ENCODE measurements at places on chromosomes 12 and 14. TPM values are rescaled to one million over a fixed set of nuclear protein-coding genes. Genes with fewer than 3 reads are reported as not detected.

DNA sequence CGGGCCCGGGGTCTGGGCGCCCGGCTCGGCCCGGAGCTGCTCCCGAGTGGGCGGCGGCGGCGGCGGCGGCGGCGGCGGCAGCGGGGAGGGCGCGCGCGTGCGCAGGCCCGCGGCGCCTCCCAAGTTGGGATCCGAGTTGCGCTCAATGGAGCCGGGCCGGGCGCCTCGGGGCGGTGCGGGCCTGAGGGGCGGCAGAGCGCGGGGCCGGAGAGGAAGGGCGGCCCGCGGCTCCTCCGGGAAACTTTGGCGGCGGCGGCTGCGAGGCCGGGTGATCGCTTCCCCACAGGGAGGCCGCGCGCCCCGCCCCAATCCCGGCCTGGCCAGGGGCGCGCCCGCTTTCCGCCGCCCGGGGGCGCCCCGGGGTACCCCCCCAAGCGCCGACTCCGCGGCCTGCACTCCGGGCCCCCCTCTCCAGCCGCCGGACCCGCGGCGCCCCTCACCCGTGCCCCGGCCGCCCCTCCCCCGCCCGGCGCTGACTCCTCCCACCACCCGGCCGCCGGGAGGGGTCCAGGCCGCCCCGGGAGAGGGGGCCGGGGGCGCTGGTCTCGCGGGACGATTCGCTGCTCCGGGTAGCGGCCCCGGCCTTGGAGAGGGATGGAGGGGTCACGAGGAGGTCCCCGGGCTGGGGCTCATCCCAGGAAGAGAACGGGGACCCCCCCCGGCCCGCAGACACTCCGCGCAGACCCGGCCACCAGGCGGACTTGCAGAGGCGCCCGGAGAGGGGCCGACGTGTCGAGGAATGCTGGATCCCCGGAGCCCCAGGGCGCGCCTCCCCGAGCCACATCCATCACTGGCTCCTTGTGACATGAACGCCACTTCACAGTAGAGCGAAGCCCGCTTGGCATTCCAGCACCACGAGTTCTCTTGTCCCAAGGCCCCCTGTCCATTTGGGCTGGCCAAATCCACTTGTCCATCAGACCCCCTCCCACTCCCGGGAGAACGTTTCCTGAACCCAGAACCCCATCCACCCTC lies at the start of gene RILPL1:
RILPL1 (minus strand) TSS at position 48 of the 972 bp plus-strand sequence. CDS start 237 bp downstream, outside the sequence.
- DNase-seq = peak; percentile 64

GRCh38 chr12:91213-91612 lies 24.6 kb downstream of the IQSEC3 start:
- DNase-seq = no peak

The OAS1 gene
- polyA plus RNA-seq = 6.6 TPM

DNA sequence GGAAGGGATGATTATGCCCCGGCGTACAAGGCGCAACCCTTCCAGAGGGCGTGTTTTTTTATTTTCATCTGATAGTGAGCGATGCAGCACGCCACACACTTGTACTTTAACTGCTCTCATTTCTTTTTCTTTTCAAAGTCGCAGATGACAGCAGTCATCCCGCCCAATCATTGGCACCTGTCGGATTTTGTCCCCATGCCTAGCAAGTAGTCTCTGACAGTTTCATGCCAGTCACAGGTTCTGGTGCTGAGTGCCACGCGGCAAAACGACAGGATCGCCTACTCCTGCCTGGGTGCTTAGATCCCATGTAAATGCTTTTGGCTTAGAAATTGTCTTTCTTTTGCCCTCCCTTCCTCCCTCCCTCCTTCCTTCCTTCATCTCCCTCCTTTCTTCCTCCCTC lies 117.7 kb downstream of the GLT1D1 start:
- DNase-seq = no peak

GRCh38 chr14:50003213-50004021 lies 110.5 kb downstream of the ARF6 start:
- DNase-seq = peak; percentile 96

- DNase-seq = peak; percentile 82
These were observed 67.4 kb downstream of the ACTN1 start for GRCh38 chr14:68911594-68912227.

GRCh38 chr12:125971981-125972380 lies 906.7 kb downstream of the AACS start:
- DNase-seq = no peak

- no peak for DNase-seq
These were observed 8.2 kb downstream of the TAS2R7 start for GRCh38 chr12:10794222-10794621.

GRCh38 chr14:64764641-64765520 lies 60.7 kb downstream of the PLEKHG3 start:
- peak; percentile 90 for DNase-seq

- no peak for DNase-seq
These were observed 15.2 kb downstream of the GUCY2C start for GRCh38 chr12:14681190-14681589.

The SLC5A8 gene
- not detected for polyA plus RNA-seq

DNA sequence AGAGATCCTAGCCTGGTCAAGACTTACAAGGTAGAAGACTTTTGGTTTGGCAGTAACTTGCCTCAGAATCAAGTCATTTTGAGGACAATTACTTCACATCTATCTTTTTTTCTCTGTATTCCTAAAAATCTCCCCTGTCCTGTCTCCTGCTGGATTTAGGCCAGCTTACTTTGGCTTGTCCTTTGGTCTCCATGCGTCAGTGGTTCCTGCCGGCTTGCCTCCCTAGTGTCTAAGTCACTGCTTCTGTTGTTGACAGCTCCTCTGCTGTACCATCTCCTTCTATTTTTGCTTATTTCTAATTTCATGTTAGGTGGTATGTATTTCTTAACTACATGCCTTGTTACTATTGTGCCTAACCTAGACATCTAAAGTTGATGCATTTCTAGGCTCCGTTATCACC lies 39.7 kb upstream of the FBLN5 start:
- DNase-seq = peak; percentile 61

The TTC9 gene
- 0.95 TPM for polyA plus RNA-seq

GRCh38 chr12:16018306-16018705 lies 107.2 kb downstream of the DERA start:
- DNase-seq = no peak

GRCh38 chr12:46404225-46404631 lies 31.7 kb upstream of the SLC38A2 start:
- DNase-seq = no peak

- DNase-seq = peak; percentile 52
These were observed 69.4 kb upstream of the PRIMA1 start for GRCh38 chr14:93857500-93858283.

GRCh38 chr12:68888243-68888642 lies 44.7 kb downstream of the CPM start:
- DNase-seq = no peak

DNA sequence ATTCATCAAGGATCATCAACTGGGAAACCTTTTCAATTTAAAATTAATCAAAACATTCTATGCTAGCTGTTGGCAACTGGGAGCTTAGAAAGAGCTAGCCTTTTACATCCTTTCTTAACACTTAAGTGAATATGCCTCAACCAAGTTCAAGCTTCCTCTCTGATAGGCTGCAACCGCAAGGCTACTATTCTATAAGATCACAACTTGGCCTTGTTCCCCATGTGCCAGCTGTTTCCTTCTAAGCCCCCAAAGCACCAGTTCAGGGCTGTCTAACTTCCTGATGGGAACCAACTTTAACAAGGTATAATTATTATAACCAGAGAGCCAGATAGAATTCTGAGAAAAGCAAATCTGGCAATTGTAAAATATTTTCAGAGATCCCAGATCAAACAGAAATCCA lies 37.0 kb downstream of the KCNC2 start:
- no peak for DNase-seq

- DNase-seq = no peak
These were observed 344.2 kb downstream of the ATP23 start for GRCh38 chr12:58285551-58285950.

The RNASE3 gene
- 0.14 TPM for polyA plus RNA-seq

DNA sequence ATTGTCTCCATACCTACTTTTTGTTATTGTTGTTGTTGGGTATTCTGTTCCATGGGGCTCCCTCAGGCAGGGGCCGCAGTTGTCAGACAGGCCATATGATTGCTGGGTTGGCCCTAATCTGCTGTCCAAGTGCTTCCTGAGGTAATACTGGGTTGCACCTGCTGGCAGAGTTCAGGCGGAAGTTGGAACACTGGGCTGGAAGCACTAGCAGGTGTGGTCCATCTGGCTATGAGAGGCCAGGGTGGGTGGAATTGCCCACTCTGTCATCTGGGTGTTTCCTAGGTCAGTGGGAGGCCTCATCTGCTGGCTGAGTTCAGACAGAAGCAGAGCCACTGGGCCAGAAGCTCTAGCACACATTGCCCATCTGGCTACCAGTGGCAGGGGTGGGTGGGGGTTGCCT lies 81.3 kb upstream of the NID2 start:
- no peak for DNase-seq

GRCh38 chr14:35252451-35252868 lies 39.7 kb upstream of the PSMA6 start:
- no peak for DNase-seq

GRCh38 chr14:22819151-22819988 lies 4.1 kb upstream of the SLC7A7 start:
- DNase-seq = peak; percentile 80

GRCh38 chr14:74954232-74954946 lies 1.0 kb downstream of the PGF start:
- peak; percentile 74 for DNase-seq

- DNase-seq = no peak
These were observed 22.2 kb upstream of the PLEKHG6 start for GRCh38 chr12:6288235-6288634.

The RARG gene
- polyA plus RNA-seq = 10.5 TPM

DNA sequence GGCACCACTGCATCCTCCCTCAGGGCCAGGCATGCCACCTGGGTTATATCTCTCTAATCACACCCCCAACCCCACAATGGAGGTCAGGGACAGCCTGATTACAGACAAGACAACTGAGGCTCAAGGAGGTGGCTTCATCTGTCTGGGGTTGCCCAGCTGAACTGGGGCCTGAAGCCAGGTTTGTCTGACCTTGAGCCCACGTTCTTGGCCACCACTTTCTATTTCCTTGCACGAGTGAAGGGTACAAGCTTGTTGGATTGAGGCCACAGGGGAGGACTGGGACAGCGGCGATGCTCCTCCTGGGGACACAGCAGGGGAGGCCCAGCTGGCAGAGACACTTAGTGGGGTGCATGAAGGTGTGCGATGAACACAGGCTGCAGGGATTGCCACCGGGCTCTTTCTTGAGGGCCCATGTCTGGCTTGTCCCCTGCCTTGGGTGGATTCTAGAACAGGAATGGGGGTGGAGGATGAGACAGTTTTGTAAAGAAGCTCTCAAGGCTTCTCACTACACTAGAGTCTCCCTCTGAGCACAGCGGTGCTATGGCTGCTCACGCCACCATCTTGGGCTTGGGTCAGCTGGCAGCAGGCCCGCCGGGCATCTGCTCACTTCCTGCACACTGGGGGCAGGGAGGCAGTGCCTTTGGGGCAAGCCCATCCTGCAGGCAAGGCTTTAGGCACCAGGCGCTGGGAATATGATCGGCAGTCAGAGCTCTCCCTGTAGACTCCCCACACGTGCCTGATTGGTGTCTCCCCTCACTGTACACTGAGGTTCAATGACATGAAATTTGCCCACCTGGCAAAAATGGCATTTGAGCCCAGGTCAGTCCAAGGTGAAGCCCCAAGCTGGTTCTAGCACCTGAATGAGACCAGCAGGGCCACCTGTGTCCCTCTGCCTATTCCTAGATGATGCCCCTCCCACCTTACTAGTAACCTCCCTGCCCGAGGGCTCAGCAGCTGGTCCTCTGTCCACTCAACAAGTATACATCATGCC lies 16.0 kb downstream of the RITA1 start:
- DNase-seq = peak; percentile 42

The KRT80 gene
- polyA plus RNA-seq = 0.05 TPM

GRCh38 chr14:22599349-22599748 lies 1.2 kb downstream of the ABHD4 start:
- DNase-seq = no peak

DNA sequence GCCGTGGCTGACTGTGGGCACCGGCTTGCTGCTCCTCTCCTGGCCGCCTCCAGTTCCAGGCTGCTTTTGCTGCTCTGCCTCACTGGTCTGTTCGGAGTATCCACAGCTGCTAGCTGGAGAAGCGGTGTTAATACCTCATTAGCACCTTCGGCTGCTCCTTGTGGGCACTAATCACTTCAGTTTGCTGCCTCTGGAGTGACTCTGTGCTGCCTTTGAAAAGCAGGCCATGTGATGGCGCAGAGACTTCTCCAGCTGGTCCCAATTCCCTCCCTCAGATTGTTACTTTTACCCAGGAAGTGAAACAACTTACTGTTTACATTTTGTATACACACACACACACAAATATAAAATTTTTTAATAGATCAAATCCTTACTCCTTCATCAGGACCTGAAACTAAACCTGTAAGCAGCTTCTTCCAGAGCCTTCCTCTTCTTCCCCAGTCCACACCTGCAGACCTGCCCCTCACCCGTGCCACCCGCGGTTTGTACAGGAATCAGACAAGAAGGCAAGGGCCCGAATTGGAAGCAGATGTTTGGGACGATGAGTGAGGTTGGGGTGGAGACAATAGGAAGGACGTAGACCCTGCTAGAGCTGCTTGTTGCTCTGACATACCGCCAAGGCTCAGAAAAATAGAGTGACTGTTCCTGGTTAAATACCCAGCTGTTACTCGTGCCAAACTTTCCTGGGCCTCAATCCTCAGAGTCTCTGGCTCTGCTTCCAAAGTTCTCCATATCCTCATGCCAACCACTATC lies 41.5 kb upstream of the LTBP2 start:
- no peak for DNase-seq

DNA sequence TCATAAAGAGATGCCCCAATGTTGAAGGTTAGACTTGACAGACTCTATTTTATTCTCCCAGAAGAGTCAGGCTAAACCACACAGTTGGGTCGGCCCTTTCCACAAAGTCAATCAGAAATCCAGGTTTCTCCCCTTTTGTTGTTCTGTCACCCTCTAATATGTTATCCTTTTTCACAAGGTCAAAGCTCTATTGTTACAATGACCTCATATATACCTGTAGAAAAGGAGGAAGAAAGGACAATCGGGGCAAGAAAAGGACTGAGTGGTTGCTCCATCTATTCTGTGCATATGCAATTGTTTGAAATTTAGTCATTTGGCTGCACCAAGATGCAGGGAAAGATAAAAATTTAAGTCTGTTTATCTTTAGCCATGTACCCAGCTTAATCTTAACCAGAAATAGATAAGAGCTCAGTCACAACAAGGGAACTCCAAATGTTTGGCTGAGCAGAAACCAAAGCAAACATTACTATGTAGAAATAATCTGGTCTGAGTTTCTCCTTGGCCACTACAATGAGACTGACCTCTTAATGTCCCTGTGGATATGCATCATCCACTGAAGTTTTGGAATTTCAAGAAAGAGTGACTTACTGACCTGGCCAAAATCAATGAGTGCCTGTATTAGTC lies 503.7 kb downstream of the GALC start:
- DNase-seq = no peak

DNA sequence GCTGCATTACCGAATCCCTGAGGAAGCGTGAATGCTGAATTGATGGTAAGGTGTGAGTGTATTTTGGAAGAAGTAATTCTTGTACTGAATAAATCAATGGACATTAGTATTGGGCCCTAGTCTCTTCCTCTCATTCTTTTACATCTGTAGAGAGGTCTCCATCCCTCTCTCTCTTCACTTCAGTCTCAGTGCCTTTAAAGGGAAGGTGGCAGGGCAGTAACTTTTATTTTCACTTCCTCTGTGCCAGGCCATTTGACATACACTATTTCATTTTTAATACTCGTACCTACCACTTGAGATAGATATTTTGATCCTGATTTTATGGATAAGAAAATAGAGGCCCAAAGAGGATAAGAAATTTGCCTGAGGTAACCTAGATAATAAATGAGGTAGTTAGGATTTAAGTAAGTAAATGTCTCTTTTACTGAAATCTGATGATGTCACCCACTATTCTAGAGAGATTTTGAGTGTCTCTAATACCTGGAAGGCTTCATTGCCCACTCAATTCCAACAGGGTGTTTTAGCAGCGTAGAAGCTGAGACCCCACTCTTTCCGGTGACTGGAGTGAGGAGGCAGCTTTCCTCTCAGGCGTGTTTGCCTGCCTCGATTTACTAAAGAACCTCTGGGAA lies 177.9 kb upstream of the PRICKLE1 start:
- DNase-seq = no peak

The ZNF140 gene
- 10.3 TPM for polyA plus RNA-seq

All from right cardiac atrium (tissue), 5 donors.